IMR-90 (cell line): ENCODE measurements at places on chromosomes 16 and 17.

GRCh38 chr17:9898812-9899211, 6.3 kb downstream of the RCVRN start:
- DNase-seq, result no peak

DNA sequence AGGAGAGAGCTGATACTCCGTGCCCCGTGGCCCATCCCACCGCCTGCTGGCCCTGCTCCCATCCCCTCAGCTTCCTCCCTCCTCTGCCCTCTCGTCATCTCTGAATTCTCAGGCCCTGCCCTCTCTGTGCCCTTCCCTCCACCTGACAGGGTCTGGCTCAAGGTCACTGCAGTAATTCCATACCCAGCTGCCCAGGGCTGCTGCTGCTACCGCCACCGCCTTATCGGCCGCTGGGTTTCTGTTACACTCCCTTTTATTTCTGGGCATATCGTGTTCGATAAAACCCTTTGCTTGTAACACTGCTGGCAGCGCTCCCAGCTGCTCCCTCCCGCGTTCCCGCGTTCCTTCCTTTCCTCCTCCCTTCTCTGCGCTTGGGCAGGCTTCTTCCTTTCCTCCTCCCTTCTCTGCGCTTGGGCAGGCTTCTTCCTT, 1.2 kb downstream of the EPN3 start:
- peak; percentile 33 for DNase-seq

GRCh38 chr16:15980329-15980728, 30.9 kb downstream of the ABCC1 start:
- no peak for DNase-seq

- DNase-seq, result no peak
These were observed 772 bp downstream of the PRSS53 start for GRCh38 chr16:31087971-31088370.

- no peak for DNase-seq
These were observed 410.0 kb upstream of the SOX9 start for GRCh38 chr17:71710816-71711215.

- no peak for DNase-seq
These were observed 409.4 kb upstream of the ERCC4 start for GRCh38 chr16:13510425-13511151.

DNA sequence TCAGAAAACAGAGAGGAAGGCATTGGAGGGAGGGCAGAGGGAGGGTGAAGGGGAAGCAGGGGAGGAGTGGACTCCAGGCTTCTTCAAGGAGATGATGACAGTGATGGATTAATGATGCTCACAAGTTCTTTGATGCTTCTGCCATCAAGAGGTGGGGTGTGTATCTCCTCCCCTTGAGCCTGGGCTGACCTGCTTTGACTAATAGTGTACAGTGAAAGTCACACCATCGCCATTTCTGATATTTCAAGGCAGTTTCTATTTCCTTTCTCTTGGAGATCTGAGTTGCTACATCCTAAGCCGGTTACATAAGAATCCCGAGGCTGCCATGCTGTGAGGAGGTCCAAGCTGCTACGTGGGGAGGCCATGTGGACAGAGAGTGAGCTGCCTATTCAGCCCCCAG, 312.5 kb downstream of the MAF start:
- no peak for DNase-seq

DNA sequence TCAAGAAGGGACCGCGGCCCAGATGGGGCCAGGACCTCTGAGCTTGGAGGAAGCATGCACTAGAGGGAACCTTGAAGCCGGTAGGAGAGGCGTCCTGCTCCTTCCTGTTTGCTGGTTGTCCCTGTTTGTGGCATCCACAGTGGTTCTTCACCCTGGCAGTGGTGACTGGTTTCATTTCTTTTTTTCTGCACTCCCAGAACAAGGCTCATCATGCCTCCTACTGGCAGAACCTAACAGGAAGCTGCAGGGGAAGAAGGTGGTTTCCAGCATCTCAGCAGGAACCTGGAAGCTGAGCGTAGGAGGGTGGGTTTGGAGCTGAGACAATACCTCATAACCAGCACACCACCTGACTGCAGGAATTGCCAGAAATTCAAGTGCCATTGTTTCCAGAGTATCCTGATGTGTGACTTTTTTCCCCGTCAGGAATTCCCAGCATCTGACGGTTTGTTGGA, 5.8 kb downstream of the TMEM231 start:
- DNase-seq, result peak; percentile 43

- DNase-seq, result no peak
These were observed 83.7 kb downstream of the LMF1 start for GRCh38 chr16:886802-887731.

DNA sequence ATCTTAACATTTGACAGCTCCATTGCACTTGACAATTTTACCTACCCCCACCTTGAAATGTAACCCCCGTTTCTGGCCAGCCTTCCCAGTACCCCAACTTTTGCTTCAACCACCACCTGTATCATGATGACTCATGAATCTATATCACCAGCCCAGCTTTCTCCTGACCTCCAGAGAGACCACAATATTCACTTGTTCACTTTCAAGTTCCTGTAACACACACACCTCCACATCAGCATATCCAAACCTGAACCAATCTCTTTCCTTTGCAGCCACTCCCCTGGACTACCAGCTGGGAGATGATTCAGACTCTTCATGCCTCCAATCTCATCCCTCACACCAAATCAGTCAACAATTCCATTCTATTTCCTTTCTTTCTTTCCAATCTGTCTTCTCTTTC, 8.0 kb downstream of the SMG6 start:
- DNase-seq, result peak; percentile 11

GRCh38 chr16:1505912-1506311, 12.8 kb downstream of the TELO2 start:
- DNase-seq, result no peak

DNA sequence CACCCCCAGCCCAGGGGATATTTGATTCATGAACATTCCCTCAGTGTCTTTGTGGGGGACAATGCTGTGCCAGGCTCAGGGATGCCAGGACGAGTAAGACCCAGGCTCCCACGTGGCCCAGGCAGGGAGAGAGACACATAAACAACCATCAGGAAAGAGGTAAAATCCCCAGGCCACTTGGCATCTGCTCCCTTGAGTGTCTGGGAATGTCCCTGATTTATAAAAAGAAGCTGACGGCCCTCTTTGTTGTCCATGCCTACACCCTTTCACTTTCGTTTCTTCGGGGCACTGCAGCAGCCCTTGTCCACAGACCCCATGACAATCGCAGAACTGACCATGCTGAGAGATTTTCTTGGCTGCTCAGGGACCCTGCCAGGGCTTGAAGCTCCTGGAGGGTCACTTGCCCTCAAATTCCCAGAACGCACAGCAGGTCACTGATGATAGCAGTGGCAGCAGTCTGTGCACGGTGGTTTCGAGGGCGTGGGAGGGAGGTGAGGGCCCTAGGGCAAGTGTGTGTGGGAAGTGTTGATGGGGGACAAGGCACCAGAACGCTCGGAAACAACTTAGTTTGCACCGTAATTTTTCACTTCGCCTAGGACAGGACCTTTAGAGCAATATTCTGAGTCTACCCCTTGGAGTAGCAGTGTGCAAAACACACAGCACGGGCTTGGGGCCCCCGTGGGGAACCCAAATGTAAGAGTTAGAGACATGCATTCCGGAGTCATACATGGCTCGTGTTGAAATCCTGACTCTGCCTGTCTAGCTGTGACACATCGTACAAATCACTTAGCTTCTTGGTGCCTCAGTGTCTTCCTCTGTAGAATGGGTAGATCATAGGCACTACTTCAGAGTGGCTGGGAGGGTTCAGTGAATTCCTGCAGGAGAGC, 4.7 kb downstream of the NOD2 start:
- peak; percentile 46 for DNase-seq

DNA sequence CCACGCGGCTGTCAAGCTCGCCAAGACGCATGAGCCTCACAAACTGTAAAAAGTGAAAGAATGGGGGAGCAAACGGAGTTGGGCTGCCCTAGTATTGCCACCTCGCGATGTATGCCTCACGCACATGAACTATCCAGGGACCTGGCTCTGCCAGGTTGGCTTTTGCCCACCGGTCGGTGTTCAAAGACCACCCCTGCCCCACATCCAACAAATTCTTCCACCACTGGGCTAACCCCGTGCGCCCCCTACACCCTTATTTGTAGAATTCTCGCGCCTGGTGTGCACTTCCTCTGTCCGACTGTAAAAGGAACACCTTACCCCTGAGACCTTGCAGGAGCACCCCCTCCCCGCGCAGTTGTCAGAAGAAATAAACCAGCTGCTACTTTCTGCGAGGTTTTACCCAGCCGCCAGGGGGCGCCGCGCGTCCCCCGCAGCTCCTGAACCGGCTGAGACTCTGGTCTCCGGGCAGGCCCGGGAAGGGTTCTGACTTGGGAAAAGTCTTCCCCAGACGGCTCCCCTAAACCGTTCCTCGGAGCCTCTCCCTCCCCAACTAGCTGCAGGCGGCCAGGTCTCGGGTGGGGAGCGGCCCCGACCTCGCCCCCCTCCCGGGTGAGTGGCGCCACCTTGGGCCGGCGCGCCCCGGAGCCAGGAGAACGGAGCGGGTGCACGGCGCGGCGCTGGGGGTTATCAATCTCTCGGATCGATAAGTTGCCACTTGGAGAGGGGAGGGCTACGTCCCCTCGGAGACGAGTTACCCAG, 1.7 kb upstream of the ZNF423 start:
- peak; percentile 11 for DNase-seq

DNA sequence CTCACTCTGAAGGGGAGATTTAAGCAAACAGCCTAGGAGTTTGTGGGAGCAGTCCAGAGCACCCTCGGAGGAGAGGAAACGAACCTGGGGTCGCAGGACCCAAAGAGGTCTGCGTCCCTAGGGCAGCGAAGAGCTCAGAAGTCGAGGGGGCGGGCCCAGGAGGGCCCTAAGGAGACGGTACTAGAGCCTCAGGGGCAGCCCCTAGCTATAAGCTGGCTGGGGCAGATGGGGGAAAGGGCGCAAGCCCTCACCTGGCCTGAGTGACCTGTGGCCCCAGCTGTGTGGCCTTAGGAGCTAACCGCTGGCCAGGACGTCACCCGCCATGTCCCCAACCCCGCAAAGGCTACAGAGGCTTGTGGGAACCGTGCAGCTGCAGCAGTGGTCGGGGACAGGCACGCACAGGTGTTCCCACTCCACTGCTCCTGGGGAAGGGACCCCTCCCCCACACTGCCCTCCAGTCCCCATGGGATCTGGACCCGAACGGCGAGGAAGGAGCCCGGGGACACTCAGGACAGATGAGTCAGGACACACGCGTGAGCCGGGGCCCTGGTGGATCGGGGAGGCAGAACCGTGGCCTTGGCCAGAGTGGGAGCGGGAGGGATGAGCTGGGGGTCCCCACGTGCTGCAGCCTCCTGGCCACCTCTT, 2.0 kb upstream of the CTRB2 start:
- DNase-seq, result no peak

DNA sequence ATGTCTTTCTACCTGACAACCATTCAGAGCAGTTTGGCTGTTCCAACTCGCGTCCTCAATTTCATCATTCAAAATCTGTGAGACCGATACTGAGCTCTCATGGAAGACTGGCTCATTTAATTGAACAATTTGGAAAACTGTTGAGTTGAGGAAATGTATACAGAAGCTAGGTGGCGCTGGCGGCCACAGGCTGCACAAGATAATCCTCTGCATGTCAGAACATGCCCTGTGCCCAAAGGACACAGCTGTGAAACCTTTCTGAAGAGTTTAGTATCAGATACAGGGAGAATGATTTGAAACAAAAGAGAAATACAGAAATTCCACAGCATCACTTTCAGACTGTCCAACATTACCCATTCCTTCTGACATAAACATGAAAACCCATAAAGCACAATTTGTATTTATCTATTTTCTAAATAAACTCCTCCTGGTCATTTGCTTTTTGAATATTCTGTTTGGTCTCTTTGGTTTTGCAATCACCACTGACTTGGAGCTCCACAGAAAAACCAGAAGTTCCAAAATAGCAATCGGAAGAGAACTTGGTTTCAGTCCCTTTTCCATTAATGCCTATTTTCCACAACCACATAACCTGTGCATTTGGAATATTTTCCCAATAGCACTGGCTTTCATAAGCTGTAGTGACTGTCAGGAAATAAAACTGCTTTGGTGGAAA, 192.8 kb downstream of the MAP2K6 start:
- peak; percentile 85 for DNase-seq
